Epithelial cell of prostate (primary cell): ENCODE measurements at places on chromosomes 4 and X.
A peak's percentile ranks its signal among the peaks of the same experiment; 100 is the strongest.

GRCh38 chrX:46953597-46953996, 41.4 kb downstream of the JADE3 start:
- DNase-seq = no peak

GRCh38 chr4:15348695-15349094, 79.1 kb upstream of the C1QTNF7 start:
- peak; percentile 41 for DNase-seq

DNA sequence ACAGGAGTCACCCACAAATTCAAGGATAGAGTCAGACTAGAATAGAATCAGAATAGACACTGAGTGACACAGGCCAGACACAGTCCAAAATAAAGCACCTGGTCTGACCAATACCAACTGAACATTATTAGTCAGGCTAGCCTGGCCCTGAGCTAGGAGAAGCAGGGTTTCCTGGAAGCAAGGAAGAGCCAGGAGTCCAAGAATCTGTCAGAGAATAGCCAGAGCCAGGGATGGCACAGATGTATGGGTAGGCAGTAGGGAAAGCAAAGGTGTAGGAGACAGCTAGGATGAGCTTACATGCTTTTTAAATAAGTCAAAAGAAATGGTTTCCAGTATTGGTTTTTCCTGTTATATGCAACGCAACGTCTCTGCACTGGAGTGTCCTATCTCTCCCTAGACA, 3.7 kb downstream of the BTC start:
- no peak for DNase-seq

DNA sequence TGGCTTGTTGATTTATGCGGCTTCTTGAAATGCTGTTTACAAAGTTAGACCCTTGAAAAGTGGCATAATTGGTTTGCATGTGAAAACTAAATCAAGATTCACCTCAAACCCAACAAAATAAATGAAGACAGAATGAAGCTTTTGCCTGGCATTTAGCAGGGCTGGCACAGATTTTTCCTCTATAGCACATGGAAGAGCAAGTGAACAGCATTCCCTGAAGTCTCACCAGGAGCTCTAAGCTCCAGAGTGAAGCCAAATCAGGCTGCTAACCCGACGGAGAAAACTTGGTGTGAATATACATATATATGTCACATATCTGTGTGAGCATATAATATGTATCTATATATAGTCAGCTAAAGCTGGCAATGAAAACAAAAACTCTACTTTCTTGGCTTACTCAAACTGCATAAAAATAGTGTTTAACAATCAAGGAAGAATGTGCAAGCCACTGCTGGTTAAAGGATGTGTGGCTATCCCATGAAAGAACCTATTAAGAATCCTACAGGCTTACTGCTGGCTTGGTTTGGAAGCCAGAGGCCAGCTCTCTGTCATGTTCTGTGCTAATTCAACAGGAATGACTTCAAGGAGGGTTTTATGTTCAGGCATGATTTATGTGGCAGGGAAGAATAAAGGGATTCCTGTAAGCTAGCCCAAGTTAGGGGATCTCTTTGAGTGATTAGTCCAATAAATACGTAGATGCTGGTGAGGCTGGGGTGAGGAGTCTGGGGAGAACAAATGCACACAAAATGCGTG, 69.9 kb downstream of the MFAP3L start:
- no peak for DNase-seq

- no peak for DNase-seq
Measured at GRCh38 chrX:11337292-11338009, 44.2 kb downstream of the AMELX start.

- no peak for DNase-seq
Measured at GRCh38 chrX:108001218-108001814, 19.1 kb upstream of the TEX13B start.

GRCh38 chr4:151408380-151408629, 671 bp upstream of the FHIP1A start:
- DNase-seq = no peak

- DNase-seq = no peak
Measured at GRCh38 chr4:116400480-116400879, 684.9 kb downstream of the TRAM1L1 start.

GRCh38 chrX:97389761-97390192, 506.1 kb downstream of the RPA4 start:
- peak; percentile 16 for DNase-seq

DNA sequence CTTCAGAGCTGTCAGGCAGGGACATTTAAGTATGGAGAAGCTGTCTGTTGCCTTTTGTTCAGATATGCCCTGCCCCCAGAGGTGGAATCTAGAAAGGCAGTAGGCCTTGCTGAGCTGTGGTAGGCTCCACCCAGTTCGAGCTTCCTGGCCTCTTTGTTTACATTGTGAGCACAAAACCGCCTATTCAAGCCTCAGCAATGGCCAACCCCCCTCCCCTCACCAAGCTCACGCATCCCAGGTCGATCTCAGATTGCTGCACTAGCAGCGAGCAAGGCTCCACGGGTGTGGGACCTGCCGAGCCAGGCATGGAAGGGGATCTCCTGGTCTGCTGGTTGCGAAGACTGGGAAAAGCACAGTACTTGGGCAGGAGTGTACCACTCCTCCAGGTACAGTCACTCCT, 59.3 kb downstream of the ZNF674 start:
- DNase-seq = no peak
